ENCODE measurements at places on chromosomes 11 and 22.

- DNase-seq: no peak
Observed at GRCh38 chr11:128624269-128625175, 37.2 kb upstream of the ETS1 start.

- DNase-seq: peak; percentile 91
Observed at GRCh38 chr22:36339171-36340065, 48.3 kb downstream of the MYH9 start.

DNA sequence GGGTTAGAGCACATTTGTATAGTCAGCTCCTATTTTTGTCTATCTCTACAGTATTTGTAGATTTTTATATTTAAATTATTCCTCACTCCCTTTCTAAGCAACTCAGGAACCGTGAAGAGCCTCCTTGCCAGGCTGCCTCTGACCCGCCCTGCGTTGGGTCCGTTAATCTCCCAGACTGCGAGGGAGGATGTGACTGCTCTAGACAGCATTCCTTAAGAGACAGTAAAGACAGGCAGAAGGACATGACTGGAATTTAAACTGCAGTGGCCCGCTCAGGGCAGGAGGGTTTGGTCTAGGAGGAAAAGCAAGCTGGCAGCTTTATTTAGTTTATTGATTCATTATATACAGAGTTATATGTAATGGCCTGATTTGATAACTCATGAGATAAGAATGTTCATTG is 413.7 kb downstream of the TMEM135 start:
- DNase-seq: no peak

GRCh38 chr11:74720596-74721478 is 10.4 kb downstream of the CHRDL2 start:
- no peak for DNase-seq

DNA sequence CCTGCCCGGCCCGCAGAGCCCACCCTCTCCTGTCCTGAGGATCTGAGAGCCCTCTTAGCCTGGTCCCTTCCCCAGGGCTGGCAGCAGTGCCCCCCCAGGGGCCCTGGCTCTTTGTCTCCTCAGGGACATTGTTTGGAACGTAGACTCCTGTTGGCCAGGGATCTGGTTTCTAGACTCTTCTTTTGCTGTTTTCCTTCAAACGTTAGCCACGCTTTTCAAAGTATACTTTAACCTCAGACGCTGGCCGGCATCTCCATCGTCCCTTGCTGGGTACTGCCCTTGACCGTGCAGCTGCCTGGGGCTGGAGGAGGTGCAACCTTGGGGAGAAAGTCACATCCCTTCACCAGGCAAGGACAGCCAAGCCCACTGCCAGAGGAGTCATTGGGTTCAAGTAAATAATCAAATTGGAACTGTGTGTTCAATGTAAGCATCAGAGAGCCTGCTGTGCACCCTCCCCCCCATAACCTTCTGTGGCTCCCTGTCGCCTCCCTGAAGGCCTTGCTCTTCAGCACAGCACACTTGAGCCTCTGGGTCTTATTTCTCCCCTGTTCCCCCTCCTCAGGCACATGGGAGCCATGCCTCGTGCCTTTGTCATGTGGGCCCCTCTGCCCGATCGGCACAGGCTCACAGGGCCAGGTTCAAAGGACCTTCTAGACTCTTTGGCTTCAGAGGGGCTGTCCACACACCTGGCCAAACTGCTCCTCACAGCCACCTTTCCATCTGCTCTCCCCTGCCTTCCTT is 21.8 kb upstream of the WNT7B start:
- no peak for DNase-seq

DNA sequence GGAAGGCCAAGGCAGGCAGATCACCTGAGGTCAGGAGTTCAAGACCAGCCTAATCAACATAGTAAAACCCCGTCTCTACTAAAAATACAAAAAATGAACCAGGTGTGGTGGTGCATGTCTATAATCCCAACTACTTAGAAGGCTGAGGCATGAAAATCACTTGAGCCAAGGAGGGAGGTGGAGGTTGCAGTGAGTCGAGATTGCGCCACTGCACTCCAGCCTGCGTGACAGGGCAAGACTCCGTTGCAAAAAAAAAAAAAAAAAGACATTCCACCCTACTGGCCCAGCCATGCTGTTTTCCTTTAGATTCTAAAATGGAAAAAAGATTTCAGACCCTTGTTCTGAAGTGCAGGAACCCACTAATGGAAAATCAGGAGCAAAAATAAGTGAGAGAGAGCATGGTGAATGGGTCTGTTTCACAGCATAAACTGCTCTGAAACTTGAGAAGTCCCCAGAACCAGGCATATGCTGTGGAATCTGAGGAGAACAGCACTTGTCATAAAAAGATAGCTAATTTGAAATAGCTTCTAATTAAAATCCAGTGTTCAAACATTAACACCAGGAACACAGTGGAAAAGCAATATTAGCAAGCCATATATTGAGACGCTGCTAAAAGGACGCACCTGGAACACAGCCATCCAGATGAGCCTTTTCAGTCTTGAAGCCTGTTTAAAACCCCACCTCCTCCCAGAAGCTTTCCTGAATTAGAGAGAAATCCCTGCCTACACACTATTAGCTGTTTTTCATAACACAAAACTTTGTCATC is 66.3 kb upstream of the CHRM4 start:
- no peak for DNase-seq

All from RPMI7951 (cell line).